ENCODE measurements at places on chromosomes 2 and 18.

DNA sequence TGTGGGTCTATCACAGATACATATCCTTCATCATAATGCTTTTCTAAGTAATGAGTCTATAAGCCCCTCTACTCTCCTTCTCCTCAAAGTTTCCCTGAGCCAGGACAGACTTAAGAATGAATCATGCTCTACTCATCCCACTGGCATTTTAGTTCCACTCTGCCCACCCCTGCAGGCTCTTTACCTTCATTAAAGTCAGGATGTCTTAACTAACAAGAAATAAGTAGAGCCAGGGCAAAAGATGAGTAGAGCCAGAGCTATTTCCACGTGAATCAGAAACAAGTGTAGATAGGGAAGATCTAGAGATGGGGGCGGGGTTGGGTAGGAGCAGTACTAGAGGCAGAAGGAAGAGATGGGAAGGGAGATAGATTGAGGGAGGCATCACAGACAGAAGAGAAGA is 790.5 kb downstream of the RNF144A start:
- peak; percentile 93 for DNase-seq

- no peak for DNase-seq
These were observed 64.1 kb upstream of the SALL3 start for GRCh38 chr18:78915446-78916008.

- DNase-seq, result peak; percentile 44
These were observed 56.3 kb downstream of the GLI2 start for GRCh38 chr2:120791962-120792297.

DNA sequence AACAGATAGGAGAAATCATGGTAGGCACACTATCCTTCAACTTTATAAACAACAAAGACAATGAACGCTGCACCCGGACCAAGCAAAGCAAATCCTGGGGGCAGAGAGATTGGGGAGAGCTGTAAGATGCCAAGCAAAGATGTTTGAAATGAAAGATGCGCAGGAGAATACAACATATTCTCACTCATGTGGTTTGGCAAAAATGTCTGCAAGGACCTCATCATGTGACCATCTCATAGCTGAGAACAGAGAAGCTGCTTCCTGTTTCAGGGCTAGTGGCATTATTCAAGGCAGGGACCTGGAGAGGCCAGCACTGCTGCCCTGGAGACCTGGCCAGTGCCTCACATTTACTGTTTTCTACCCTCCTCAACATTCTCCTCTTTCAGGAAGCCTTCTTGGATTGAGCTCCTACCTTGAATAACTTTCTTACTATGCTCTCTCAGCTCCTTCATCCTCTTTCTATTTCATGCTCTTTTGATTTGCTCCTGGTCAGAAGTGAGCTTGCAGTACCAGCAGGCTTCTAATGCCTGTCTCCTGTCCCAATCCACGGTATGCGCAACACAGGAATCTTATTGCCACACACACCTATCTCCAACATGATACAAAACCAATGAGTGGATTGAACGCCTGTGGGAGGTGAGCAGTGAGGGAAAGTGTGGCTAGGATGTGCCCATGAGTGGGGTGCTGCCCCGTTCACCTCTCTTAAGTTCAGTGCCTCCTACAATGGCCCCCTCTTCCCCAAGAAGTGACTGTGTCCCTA is 133.0 kb downstream of the CELF4 start:
- DNase-seq, result no peak

DNA sequence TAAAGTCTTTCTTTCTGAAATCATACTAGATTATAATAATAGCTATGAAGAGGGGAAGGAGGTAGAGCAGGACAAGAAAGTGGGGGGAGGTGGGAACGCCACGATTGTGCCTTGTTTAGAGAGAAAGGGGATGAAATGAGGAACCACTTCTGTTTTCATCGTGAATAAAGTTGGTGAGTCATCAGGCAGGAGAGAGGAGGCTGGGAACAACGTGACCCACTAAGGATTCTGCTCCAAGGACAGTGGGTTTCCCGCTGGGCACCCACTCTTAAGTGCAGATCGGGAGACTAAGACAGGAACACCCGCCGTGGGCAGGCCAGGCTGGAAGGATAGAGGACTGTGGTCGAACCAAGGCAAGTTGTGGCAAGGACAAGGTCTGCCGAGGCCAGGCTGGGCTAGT is 158.2 kb downstream of the L3MBTL4 start:
- DNase-seq, result no peak

GRCh38 chr2:96528006-96528699 is 8.4 kb upstream of the ARID5A start:
- DNase-seq, result peak; percentile 63

DNA sequence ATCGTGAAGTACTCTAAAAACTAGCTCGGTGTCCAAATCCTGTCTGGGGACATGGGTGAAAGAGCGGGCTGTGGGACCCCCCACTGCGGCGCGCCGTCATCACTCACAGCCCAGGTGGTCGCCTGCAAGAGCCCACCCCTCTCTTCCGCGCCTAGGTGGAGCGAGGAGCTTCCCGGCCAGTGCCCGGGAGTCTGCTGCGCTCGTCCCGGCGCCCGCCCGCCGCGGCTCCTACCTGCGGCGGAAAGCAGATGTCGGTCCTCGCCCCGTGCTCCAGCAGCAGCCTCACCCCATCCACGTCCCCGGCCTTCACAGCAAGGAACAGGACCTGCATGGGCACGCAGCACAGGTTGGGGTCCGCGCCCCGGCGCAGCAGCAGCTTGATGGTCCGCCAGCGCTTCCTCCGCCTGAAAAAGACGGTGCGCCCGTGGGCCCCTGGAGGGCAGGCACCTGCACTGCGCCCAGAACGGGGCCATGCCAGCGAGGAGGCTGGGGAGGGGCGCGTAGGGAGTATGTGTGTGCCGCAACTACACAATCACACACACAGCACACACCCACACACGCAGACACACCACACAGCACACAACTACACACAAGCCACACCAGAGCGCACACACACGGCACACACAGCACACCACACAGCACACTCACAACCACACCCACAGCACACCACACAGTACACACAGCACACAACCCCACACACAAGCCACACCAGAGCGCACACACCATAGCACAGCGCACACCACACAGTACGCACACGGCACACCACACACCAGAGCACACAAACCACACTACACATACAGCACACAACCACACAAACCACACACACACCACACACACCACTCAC is 37.4 kb downstream of the ANKMY1 start:
- no peak for DNase-seq

GRCh38 chr18:23138471-23138870 is 3.2 kb downstream of the CABLES1 start:
- DNase-seq, result no peak

GRCh38 chr2:70070542-70071268 is 16.6 kb upstream of the PCBP1 start:
- DNase-seq, result peak; percentile 86

- DNase-seq, result no peak
These were observed 287.5 kb upstream of the CRIM1 start for GRCh38 chr2:36068086-36068485.

DNA sequence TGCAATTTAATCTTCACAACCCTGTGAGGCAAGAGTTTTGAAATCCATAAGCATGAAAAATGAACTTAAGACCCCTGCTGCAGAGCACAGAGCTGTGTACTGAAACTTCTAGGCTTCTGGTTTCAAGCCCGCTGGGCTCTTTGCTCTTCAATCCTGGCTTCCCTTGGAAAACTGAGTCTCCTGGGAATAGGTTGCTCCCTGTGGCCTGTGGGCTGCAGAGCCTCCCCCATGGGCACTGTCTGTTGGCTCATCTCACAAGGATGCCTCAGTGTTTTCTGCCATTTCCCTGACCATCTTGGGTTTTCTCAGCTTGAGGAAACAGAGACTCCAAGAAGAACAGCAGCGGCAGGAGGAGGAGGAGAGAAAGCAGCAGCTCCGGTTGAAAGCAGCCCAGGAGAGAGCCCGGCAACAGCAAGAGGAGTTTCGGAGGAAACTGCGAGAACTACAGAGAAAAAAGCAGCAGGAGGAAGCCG is 44.5 kb downstream of the SUMO1 start:
- DNase-seq, result peak; percentile 38

- DNase-seq, result peak; percentile 91
These were observed 19.1 kb downstream of the MXD1 start for GRCh38 chr2:69933839-69934613.

DNA sequence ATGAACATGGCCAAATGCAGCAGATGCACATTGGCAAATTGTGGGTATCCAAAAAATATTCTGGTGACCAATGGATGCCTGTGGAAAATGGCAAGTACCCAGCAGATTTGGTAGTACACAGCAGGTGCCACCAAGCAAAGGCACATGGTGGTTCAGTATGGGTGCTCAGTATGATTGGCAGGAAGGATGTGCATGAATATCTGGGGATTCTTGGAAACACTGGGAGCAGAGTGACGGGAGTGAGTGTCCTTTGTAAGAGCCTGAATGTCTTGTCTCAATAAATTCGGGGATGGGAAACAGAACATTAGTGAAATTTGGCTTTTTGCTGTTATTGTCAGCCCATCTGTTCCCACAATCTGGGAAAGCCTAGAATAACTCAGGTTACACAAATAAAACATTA is 36.8 kb upstream of the ACADL start:
- no peak for DNase-seq

DNA sequence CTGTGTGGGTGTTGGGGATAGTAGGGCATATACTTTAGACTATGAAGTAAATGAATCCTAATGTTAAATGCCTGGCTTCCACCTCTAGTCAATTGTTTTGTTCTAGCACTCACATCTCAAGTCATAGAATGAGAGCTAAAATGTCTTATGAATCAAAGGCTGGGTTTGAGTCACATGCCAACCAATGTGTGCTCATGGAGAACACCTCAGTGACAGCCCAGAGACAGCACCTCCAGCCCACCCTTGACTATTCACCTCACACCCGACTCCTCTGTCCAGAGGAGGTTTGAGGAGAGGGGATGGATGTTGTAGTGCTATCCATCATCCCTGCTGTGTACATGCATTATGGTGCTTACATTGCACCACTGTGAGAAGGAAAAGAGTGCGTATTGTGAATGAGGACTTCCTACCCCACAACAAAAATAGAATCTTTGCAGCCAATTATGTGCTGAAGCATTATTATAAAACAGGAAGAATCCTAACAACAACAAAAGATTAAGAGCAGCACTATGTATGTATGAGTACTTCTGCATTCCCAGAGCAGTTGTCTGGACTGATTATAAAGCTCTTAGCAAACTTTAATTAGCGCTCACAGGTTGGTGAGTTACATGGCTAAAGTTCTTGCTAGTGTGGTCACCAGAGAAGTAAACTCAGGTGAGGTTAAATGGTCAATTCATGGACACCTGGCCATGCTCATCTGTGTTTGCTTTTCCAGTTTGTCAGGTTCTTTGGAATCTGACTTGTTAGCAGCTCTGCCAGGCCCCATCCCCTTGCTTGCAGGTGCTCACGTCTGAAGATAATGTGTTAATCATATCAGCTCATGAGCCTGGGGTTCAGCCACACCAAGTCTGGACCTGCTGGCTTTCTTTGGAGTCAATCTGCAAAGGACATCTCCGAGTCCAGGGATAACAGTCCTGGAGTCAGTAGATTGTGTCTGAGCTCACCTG is 55.3 kb upstream of the NABP1 start:
- no peak for DNase-seq

- peak; percentile 13 for DNase-seq
These were observed 257.7 kb downstream of the TDRD15 start for GRCh38 chr2:21381421-21381820.

GRCh38 chr18:80105369-80106167 is 3.5 kb upstream of the ADNP2 start:
- no peak for DNase-seq

GRCh38 chr2:78351208-78351607 is 674.3 kb upstream of the REG3G start:
- DNase-seq, result no peak

All from fibroblast of skin of right biceps (primary cell).